ENCODE measurements at places on chromosomes 6 and 20. TPM values are rescaled to one million over a fixed set of nuclear protein-coding genes. Genes with fewer than 3 reads are reported as not detected.

DNA sequence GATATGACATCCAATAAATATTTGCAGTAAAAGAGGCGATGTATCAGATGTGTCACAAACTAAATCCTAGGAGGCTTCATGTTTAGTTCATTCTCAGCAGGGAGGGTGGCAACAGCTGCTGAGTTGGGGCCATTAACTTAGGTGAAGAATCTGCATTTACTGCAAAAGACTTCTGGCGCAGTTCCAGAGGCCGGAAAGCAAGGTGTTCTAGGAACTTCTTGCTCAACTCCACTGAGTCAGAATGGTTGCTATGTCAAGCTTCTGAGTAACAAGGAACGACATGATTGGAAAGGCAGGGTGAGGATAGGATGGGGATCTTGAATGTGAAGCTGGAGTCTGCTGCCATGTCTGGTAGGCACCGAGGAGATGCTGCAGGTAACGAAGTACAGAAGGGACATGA lies 11.7 kb downstream of the ADNP start:
- peak; percentile 89 for DNase-seq

The EMILIN3 gene
- polyA plus RNA-seq, result 0.11 TPM

GRCh38 chr6:12379181-12379580 lies 89.0 kb downstream of the EDN1 start:
- no peak for DNase-seq

- DNase-seq, result peak; percentile 88
These were observed 66.5 kb downstream of the PSMG4 start for GRCh38 chr6:3325210-3325609.

- DNase-seq, result no peak
These were observed 41.0 kb upstream of the KIF25 start for GRCh38 chr6:167956491-167956890.

The SOX18 gene
- polyA plus RNA-seq, result not detected

DNA sequence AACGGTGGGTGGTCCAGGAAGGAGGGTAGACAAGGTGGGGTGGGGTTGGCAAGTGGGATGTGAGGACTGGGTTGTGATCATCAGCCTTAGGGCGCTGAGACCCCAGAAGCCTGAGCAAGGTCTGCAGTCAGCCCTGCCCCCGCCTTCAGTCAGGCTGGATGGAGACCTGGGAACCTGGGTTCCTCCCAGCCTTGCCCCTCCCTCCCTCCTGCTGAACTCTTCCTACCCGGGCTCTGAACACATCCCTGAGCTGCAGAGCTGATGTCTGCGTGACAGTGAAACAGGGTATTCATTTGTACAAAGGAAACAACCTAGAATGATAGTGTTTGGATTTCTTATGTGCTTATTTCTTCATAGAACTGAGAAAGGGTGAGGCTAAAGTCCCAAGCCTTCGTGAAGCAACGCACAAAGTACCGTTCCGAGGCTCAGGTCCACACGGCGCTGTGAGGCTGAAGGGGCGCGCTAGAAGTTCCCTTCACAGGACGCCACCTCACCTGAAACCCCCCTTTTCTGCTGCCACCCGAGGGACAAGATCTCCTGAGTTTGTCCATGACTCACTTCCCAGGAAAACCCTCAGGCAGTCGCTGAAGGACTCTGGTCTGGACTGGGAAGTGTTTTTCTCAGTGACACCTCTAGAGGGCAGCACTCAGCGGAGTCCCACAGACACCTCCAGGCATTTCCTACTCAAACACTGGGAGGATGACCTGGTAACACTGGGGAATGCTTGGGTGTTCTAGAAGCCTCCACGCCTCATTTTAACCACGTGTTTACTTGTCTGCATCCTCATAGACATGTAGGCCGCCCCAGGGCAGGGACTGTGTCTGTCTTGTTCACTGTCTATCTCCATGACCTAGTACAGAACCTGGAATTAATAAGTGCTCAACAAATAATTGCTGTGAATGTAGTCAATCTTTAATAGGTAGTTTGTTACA lies 1.2 kb downstream of the GSTA5 start:
- DNase-seq, result peak; percentile 72

DNA sequence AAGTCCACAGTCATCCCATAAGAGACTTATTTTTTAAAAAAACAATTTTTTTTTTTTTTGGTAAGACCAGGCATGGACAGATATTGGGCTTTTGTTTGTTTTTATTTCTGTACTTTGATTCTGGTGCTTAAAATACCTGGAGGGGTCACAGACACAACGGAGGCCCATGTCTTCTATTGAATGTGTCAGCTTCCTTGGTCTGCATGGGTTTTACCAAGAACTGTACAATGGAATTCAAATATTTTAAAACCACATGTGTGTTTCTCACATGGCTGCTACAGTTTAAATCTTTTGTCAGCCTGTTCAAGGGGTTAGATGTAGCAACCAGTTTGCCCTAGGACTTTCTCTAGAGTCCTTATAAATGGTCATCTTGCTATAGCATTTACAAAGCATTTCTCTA lies 139.8 kb downstream of the SOX4 start:
- DNase-seq, result no peak

The SMLR1 gene
- polyA plus RNA-seq, result not detected

DNA sequence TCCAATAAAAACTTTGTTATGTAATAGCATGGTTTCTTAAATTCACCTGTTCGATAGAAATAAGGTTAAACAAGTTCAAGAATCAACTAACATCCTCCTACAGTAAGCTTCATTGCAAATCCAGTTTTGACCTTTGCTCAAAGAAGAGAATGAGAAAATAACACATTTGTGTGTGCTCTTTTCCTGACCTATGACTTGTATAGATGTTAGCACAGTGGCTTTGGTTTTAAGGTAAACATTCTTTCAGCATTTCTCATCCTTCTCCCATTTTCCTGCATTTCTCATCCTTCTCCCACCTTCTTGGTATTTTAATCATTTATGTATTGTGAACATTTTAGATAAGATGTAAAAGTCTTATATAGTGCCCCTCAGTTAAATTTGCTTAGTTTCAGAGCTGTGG lies 73.9 kb downstream of the PLCB1 start:
- no peak for DNase-seq

The SLC22A1 gene
- polyA plus RNA-seq, result not detected

The ANKRD66 gene
- polyA plus RNA-seq, result not detected

GRCh38 chr20:63442100-63442493 lies 30.4 kb downstream of the KCNQ2 start:
- peak; percentile 66 for DNase-seq

The RPS21 gene
- 566 TPM for polyA plus RNA-seq

- DNase-seq, result peak; percentile 63
These were observed 44.8 kb downstream of the RIPOR3 start for GRCh38 chr20:50646483-50646996.

DNA sequence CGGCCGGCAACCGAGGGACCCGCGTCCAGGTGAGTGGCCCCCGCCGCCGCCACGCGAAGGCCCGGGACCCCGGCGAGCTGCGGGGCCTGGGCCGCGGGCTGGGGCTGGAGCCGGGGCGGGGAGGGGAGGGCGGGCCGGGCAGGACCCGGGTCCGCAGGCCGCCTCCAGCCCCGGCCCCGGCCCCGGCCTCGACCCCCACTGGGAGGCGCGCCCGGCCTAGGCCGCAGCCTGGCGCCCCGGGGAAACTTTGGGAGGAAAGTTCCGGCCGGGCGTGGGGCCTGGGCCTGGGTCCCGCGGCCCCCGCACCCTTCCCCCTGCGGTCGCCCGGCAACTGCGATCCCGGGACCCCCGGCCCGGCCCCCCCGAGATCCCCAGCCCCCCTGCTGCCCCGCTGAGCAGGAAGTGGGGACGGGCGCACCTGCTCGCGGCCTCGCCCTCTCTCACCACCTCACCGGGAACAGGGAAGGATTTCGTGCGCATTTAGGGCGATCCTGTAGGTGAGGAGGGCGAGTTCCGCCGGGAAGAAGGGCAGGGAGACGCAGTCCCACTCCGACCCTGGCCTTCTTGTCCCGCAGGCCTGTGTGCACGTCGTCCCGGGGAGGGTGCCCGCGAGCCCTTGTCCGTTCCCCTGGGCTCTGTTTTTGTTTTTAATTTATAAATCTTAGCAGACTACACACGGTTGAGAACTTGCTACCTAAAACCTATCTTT lies 402 bp downstream of the OSBPL2 start:
- peak; percentile 53 for DNase-seq

The CNR1 gene
- polyA plus RNA-seq, result not detected

The CYP21A2 gene
- polyA plus RNA-seq, result not detected

The ERVFRD-1 gene
- not detected for polyA plus RNA-seq

DNA sequence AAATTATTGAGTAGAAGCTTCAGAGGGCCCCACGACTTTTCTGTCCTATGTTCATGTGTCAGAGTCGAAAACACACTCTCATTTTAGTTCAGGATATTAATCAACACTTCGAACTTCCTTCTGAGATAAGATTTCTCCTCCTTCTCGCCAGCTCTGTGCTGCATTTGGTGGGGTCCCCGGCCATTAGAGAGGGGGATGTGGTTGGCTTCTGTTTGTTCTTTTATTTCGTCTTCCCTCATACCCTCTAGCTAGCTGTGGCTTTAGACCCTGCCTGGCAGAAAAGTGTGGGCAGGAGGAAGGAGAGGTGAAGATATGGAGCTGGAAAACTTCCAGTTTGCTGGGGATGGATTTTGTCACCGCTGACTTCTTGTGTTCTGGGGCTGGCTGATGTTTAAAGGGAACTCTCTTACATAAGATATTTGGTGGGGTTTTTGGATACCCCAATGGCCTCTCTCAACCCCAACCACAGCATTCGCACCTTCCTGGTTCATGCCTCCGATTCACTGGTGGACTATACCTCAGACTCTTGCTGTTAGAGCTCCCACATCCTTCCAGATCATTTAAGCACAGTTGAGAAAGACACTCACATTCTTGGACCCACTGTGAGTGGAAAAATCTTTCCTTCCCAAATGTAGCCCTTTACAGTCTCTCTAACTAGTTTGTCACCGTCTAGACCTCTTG lies 30.7 kb upstream of the TMX4 start:
- no peak for DNase-seq

GRCh38 chr20:32336918-32337347 lies 21.2 kb upstream of the ASXL1 start:
- peak; percentile 65 for DNase-seq

DNA sequence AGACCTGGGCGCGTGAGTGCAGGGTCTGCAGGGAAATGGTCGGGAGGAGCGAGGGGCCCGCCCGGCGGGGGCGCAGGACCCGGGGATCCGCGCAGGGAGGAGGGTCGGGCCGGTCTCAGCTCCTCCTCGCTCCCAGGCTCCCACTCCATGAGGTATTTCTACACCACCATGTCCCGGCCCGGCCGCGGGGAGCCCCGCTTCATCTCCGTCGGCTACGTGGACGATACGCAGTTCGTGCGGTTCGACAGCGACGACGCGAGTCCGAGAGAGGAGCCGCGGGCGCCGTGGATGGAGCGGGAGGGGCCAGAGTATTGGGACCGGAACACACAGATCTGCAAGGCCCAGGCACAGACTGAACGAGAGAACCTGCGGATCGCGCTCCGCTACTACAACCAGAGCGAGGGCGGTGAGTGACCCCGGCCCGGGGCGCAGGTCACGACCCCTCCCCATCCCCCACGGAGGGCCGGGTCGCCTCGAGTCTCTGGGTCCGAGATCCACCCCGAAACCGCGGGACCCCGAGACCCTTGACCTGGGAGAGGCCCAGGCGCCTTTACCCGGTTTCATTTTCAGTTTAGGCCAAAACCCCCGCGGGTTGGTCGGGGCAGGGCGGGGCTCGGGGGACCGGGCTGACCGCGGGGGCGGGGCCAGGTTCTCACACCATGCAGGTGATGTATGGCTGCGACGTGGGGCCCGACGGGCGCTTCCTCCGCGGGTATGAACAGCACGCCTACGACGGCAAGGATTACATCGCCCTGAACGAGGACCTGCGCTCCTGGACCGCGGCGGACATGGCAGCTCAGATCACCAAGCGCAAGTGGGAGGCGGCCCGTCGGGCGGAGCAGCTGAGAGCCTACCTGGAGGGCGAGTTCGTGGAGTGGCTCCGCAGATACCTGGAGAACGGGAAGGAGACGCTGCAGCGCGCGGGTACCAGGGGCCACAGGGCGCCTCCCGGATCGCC lies 54.2 kb upstream of the HLA-A start:
- peak; percentile 73 for DNase-seq

The OPRM1 gene
- polyA plus RNA-seq, result not detected

DNA sequence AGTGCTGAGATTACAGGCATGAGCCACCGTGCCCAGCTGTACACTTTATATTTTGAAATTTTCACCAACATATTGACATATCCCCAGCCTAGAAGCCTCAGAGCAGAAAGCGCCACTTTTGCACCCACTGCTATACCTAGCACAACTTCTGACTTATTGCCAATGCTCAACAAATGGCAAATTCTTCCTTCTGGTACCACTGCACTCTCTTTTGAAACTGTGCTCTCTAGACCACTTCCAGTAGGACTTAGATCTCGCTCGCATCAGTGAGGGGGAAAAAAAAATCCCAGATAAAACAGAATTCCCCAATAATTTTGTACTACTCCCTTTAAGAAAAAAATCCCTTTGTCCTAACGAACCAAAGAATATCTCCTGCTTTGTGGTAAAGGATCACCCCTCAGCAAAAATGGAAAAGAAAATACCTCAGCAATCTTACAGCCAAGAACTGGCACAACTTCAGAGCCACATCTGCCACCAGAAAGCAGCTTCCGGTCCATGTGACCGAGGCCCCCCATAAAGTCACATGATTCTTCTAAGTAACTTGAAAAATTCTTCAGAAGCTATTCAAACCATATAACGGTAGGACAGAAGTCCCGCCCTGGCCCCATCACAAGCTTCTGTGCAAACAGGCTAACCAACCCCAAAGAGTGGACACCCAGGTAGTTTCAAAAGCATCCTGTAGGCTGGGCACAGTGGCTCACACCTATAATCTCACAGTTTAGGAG lies 18.5 kb upstream of the IL17F start:
- no peak for DNase-seq

The FOXA2 gene
- not detected for polyA plus RNA-seq

The LY86 gene
- not detected for polyA plus RNA-seq

DNA sequence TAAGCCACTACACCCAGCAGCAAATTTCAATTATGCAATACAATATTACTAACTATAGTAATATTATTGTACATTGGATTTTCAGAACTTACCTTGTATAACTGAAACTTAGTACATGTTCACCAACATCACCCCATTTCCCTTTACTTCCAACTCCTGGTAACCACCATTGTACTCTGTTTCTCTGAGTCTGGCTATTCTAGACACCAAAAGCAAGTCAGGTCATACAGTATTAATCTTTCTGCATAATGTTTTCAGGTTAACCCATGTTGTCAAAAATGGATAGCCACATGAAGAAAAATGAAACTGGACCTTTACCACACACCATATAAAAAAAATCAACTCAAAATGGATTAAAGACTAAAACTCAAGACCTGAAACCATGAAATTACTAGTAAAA lies 558.2 kb downstream of the MMUT start:
- no peak for DNase-seq

DNA sequence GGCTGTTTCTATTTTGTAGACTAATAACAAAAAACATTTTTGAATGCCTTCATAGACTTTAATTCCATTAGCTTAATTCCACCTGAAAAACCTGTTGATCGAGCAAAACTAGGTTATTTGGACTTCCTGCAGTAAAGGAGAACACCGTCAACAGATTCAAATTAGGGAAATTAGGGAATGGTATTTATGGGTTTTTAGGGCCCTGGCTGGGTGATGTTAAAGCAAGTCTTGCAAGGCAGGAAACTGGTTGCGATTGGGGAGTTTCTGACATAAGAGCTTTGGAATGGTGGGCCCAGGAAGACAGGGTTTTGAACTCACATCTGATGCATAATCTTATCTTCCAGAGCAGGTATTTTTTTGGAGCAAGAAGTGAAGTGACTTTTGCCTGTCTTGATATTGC lies 40.1 kb upstream of the TFAP2C start:
- DNase-seq, result no peak
